ENCODE measurements at places on chromosomes 7 and 10.

DNA sequence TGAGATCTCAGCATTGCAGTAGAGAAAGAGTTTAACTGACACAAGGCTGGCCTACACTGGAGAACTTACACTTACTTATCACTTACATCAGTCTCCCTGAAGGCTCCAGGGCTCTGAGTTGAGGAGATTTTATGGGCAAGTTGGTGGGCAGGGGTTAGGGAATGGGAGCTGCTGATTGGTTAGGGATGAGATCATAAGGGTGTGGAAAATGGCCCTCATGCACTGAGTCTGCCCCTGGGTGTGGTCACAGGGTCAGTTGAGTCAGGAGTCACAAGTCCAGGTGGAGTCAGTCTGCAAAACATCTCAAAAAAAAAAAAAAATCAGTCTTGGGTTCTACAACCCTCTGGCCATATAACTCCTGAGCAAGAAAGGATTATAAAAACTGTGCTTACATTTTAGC is 60.5 kb downstream of the PPP1R17 start:
- no peak for DNase-seq

DNA sequence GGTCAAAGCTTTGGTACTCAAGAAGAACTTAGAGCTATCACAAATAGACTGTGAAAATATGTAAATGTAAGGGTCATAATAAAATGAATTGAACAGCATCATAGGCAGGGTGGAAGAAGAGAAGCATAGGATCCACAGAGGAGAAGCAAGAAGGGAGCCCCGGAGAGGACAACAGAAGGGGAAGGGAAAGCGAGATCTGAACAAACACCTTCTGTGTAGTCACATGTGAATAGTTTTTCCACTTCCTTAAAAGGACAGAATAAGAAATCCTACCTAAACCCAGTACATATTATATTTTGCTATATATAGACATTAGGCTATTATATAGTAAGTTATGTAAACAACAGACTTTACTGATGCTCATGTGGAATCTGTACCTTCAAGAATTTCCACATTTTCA is 160.2 kb downstream of the DKK1 start:
- no peak for DNase-seq

- no peak for DNase-seq
These were observed 174.1 kb upstream of the BET1 start for GRCh38 chr7:94178230-94178629.

DNA sequence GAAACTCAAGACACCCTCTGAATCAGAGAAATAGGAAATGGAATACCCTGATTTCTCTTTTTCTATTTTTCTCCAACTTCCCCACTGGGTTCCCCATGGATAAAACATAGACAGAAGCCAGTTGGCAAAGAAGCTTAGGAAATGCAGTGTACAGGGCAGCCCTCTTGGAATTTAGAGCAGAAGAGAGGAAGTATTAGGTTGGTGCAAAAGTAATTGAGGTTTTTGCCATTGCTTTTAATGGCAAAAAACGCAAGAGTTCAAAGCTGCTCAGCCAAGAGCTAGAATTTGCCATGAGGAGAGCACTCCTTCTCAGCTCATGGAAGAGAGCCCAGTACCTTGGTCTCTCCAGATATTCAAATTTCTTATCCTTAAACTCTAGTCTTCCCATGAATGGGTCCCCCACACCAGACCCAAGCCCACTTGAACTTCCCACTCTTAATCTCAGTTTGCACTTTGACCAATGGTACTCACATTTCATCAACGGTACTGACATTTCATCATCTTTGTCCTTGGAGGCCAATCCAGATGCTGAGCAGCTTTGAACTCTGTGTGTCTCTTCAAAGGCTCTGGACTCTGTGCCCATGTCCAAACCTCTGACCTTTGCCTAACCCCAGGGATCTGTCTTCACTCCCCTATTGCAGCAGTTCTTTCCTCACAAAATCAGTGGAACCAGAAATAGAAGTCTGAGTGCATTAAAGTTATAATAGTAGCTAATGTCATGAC is 73.2 kb upstream of the PPP1R3C start:
- no peak for DNase-seq

GRCh38 chr7:25906760-25907159 is 245.2 kb upstream of the NFE2L3 start:
- no peak for DNase-seq

DNA sequence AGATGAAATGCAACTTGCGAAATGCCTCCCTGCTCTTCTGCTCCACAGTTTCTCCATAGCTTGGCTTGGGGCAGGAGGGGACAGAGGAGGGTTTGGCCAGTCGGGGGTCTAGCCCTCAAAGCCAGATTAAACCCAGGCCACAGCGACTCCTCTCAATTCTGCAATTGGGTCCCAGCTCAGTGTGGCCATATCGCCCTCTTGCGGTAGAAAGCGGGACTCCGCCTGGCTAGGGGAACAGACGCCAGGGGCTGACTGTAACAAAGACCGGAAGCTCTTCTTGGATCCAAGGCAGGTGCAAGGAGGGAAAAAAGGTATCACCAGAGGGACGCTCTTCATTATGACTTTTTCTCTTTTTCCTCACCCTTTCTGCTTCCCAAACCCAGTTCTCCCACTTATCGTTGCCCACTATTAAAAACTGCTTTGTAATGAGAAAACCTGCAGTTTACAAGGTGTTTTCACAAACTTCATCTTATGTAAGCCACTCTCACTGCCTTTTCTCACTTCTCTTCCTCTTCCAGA is 36.6 kb upstream of the TNPO3 start:
- peak; percentile 81 for DNase-seq

DNA sequence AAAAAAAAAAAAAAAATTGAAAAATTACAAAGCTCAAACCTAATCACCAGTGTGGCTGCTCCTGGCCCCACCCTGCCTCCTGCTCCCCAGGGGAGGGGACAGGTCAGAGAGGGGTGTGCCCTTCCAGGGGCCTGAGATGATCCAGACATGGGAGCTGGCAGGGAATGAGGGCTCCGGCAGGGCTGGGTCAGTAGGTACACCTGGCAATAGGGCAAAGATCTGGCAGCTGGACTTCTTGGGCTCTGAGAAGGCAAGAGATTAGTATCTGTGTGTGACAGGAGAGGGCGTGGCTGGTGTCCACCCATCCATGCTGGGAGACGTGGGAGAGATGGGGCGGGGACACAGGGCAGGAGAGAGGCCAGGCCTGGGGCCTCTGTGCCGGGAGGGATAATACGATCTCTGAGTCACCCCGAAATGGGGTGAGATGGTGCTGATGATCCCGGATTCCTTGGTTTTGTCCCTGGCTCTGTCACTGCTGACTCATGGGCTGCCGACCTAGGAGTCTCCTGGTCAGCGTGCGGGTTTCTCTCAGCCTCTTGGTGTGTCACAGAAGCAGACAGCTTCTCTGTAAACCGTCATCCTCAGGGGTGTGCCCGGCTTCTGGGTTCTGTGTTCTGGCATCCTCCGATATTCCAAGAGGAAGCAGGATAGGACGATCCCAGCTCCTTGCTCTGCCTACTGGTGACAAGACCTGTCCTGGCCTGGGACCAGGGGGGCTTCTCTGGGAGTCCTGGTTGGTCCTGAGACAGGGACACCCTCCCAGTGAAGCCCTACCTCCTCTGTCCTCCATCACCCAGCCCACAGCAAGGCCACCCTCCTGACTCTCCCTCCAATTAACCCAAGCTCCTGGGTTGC is 8.2 kb upstream of the CLDN4 start:
- no peak for DNase-seq

GRCh38 chr7:111871283-111871682 is 309.0 kb upstream of the IMMP2L start:
- DNase-seq = no peak

- DNase-seq = no peak
These were observed 43.5 kb upstream of the CHST3 start for GRCh38 chr10:71920540-71921323.

- DNase-seq = no peak
These were observed 91.5 kb upstream of the PDE1C start for GRCh38 chr7:32161708-32162107.

DNA sequence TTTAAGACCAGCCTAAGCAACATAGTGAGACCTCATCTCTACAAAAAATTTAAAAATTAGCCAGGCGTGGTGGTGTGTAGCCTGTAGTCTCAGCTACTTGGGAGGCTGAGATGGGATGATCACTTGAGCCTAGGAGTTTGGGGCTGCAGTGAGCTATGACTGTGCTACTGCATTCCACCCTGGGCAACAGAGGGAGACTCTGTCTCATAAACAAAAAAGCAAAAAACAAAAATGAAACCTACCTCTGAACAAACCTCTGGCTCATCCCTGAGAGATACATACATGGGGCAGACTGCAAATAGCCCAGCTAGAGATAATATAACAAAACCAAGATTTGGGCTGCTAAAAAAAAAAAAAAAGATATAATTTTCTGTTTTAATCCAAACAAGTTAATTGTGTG is 19.5 kb downstream of the C10orf67 start:
- no peak for DNase-seq

DNA sequence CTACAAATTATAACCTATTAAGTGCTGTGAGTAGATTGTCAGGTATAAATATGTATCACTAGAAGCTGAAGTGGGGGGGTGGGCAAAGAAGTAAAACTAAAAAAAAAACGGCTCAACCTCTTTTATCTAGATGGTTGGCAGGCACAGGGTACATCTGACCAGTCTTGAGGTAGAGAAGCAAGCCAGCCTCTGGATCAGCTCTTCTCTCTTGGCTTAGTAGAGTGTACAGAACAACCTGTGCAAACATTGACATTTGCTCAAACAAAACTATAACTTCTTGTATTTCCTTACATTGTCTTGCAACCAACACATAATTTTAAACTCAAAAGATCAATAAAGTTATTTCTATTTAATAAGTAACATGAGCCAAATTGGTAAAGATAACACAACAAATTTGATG is 25.6 kb downstream of the DNA2 start:
- no peak for DNase-seq

DNA sequence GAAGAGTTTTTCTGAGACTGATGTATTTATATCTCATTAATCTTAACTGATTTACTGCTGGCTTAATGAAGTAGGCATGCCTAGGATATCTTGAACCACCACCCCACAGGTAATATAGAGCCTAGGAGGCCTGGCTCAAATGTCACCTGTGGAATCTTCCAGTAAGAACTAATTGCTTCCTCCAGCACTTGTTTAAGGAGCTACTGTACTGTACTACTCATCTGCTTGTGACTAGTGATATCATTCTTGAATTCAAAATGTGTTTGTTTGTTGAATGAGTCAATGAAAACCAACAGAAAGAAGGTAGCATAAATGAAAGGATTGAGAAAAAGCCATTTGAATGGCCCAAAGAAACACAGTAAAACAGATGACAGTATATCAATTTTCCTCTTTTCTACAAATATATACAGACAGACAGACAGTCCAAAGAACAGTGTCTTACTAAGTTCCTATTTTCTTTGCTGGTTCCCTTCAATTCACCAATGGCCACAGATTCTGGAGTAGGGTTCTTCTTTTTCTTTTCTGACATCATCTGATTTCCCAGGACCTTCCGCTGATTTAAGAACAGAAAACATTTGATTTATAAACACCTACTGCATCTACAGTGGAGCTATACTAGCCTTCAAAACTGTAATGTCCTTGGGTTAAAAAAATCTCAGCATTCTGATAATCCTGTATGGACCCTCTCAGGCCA is 43.7 kb upstream of the SLIT1 start:
- no peak for DNase-seq

- DNase-seq = no peak
These were observed 5.7 kb upstream of the VWC2 start for GRCh38 chr7:49767719-49768118.

DNA sequence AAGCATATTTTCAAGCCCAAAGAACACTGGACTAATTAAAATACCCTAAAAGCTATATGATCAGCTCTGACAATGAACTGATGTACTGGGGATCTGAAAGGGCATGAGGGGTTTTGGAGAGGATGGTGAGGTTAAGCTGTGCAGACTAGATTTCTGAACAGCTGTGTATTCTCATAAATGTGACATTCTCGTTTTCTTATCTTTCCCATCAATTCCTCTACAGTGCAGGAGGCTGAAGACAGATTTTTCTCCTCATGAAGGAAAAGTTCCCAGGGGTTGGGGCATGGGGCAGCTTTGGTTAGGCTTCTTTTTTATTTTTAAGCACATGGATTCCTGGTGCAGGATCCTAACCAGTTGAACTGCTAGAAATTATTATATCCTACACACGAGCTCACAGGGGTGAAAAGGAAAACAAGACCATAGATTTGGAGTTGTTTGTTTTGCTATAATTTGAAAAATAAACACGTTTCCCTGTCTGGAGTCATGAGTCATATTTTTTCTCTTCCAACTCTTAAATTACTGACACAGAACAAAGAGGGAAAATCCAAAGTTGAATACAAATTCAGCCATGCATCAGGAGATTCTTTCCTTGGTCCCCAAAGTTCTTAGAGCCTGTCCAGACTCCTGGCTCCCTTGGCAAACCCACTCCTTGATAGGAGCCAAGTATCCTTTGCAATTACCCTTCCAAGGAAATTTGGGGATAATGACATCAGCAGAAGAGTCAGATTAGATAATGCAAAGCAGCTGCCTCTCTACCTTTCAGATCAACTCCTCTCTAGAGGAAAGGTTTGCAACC is 147.7 kb upstream of the NPVF start:
- no peak for DNase-seq

GRCh38 chr10:74585231-74586087 is 240.9 kb upstream of the KAT6B start:
- DNase-seq = peak; percentile 64

DNA sequence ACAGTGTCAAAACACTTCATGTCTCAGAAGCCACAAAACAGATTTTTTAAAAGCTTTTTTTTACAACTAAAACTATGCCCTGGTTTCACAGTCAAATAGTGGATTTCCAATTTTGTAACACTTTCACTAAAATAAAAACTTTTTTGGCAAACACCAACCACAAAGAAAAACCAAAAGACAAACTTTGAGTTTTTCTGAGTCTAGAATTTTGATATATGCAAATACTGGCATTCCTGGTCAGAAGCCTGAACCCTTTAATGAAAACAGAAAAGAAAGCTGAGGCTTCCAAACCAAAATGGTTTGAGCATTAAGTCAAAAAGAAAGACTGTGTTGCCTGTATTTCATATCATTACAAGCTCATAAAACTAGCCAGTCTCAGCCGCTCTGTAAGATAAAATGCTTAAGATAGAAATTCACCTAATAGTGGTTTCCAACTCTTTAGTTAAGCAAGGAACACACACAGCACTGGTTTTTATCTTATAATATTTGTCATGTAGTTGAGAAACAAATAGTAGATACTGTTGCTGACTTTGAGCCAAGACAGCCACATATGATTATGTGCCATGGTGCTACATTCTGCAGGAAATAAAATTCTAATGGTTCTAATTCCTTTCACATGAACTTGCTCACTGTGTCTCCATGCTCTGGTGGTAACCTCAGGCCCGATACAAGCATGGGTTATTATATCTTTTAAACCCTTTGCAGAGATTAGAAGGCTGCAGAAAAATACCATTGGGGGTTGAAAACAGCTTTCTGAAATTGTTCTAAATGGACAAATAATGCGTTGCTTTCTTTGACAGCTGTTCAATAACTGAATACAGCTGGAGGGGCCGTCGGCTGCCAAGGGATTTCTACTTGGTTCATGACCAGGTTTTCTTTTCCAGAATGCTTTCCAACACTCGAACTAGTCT is 49.4 kb downstream of the FAM171A1 start:
- DNase-seq = no peak

All from NCI-H2107 (cell line).